ENCODE measurements at places on chromosomes 1 and 21. TPM values are rescaled to one million over a fixed set of nuclear protein-coding genes. Genes with fewer than 3 reads are reported as not detected.

The C1orf226 gene
- 1.2 TPM for total RNA-seq

The A3GALT2 gene
- total RNA-seq = not detected

The PODN gene
- not detected for total RNA-seq

The SERTAD4 gene
- 0.50 TPM for total RNA-seq

The MAN1C1 gene
- total RNA-seq = 0.30 TPM

The PTPN14 gene
- 13.6 TPM for total RNA-seq

The MYBPH gene
- total RNA-seq = not detected

The ANKRD35 gene
- 0.04 TPM for total RNA-seq

The SSBP3 gene
- total RNA-seq = 5.4 TPM

The DIO1 gene
- not detected for total RNA-seq

The PRDM2 gene
- total RNA-seq = 8.9 TPM

The DDR2 gene
- 0.21 TPM for total RNA-seq

The PDC gene
- total RNA-seq = not detected

The CFAP141 gene
- not detected for total RNA-seq

The RIPPLY3 gene
- total RNA-seq = 0.78 TPM

The SESN2 gene
- 8.7 TPM for total RNA-seq

The DUSP23 gene
- total RNA-seq = 77.7 TPM

The MUL1 gene
- 45.2 TPM for total RNA-seq

The PGLYRP3 gene
- total RNA-seq = not detected

The AADACL3 gene
- not detected for total RNA-seq

The IFI44L gene
- not detected for total RNA-seq

The PGLYRP4 gene
- not detected for total RNA-seq

The TCEA3 gene
- 0.46 TPM for total RNA-seq

The AVPR1B gene
- total RNA-seq = not detected

The OR2AK2 gene
- total RNA-seq = not detected

The ZNF648 gene
- total RNA-seq = not detected

The HEYL gene
- total RNA-seq = 3.1 TPM

The SH2D2A gene
- total RNA-seq = 4.2 TPM

The WNT2B gene
- 0.14 TPM for total RNA-seq

The SLC25A34 gene
- 0.53 TPM for total RNA-seq

The PLPPR5 gene
- not detected for total RNA-seq

The SPRR2E gene
- total RNA-seq = not detected

The MYOC gene
- not detected for total RNA-seq

The DDAH1 gene
- 7.4 TPM for total RNA-seq

The HAPLN2 gene
- total RNA-seq = not detected

The SDHC gene
- total RNA-seq = 242 TPM

The TLCD4 gene
- total RNA-seq = 12.1 TPM

The RAB25 gene
- not detected for total RNA-seq

The KRTAP21-2 gene
- not detected for total RNA-seq

The SELL gene
- 0.24 TPM for total RNA-seq

The POMGNT1 gene
- total RNA-seq = 48.6 TPM

The OR10J1 gene
- total RNA-seq = not detected

The LEMD1 gene
- not detected for total RNA-seq

The FAM163A gene
- not detected for total RNA-seq

The CNN3 gene
- total RNA-seq = 51.4 TPM

The KCNA2 gene
- 0.10 TPM for total RNA-seq

The MYOG gene
- total RNA-seq = not detected

The RASAL2 gene
- 17.1 TPM for total RNA-seq

The TTC22 gene
- not detected for total RNA-seq

The KRTAP19-3 gene
- total RNA-seq = not detected

The HSF2BP gene
- 1.8 TPM for total RNA-seq

The LORICRIN gene
- total RNA-seq = not detected
